A549 treated with Hydrocortisone at 1 μM for 4 hours (cell line): ENCODE measurements at places on chromosomes 12 and 14. TPM values are rescaled to one million over a fixed set of nuclear protein-coding genes. Genes with fewer than 3 reads are reported as not detected.

The AP5M1 gene
- 16.3 to 23.2 TPM (median 20.1 TPM) in 5 replicates for total RNA-seq

The PRPH gene
- total RNA-seq: 0.97 to 1.9 TPM (median 1.6 TPM) in 5 replicates

The NUDT14 gene
- total RNA-seq: 21.0 to 46.0 TPM (median 40.7 TPM) in 5 replicates

The OASL gene
- total RNA-seq: 1.8 to 3.2 TPM (median 2.5 TPM) in 5 replicates

The CCDC177 gene
- 0.02 to 0.06 TPM (median 0.04 TPM) in 4 of 5 replicates, not detected in the other for total RNA-seq

The RFLNA gene
- 0.10 to 0.27 TPM (median 0.18 TPM) in 4 of 5 replicates, not detected in the other for total RNA-seq

The GPD1 gene
- total RNA-seq: 0.13 to 0.38 TPM (median 0.18 TPM) in 5 replicates

The KRT1 gene
- not detected in 5 replicates for total RNA-seq

The SIX4 gene
- 1.1 to 3.1 TPM (median 2.8 TPM) in 5 replicates for total RNA-seq

The IL22 gene
- total RNA-seq: not detected in 5 replicates

The CISTR gene
- not detected in 5 replicates for total RNA-seq

The FOXG1 gene
- 0.13 to 0.22 TPM (median 0.18 TPM) in 5 replicates for total RNA-seq

The KRT78 gene
- total RNA-seq: 0.07 to 0.45 TPM (median 0.25 TPM) in 4 of 5 replicates, not detected in the other

The DPPA3 gene
- total RNA-seq: not detected in 5 replicates

The DTX1 gene
- 0.41 to 0.50 TPM (median 0.45 TPM) in 5 replicates for total RNA-seq

The NXPH4 gene
- total RNA-seq: 4.1 to 6.0 TPM (median 5.1 TPM) in 5 replicates

The CBLN3 gene
- 0.97 to 1.3 TPM (median 1.2 TPM) in 5 replicates for total RNA-seq

The BEGAIN gene
- total RNA-seq: 5.4 to 7.0 TPM (median 5.8 TPM) in 5 replicates

The GRIP1 gene
- 2.6 to 4.2 TPM (median 3.1 TPM) in 5 replicates for total RNA-seq

The VWF gene
- total RNA-seq: 0.07 to 0.31 TPM (median 0.14 TPM) in 5 replicates

The CLIP1 gene
- total RNA-seq: 30.4 to 49.3 TPM (median 34.0 TPM) in 5 replicates

The POTEG gene
- total RNA-seq: not detected in 5 replicates

The OSBPL8 gene
- total RNA-seq: 10.0 to 21.8 TPM (median 18.9 TPM) in 5 replicates

The KRT80 gene
- total RNA-seq: 39.0 to 49.0 TPM (median 41.2 TPM) in 5 replicates

The ANO4 gene
- total RNA-seq: 0.02 to 0.28 TPM (median 0.11 TPM) in 4 of 5 replicates, not detected in the other

The RNU6-7 gene
- total RNA-seq: not detected in 5 replicates

The PTGER2 gene
- total RNA-seq: 2.5 to 4.4 TPM (median 4.2 TPM) in 5 replicates

The PLA2G1B gene
- not detected in 5 replicates for total RNA-seq

The PRICKLE1 gene
- 0.64 to 1.1 TPM (median 0.81 TPM) in 5 replicates for total RNA-seq

The DLK1 gene
- total RNA-seq: 0.10 to 0.31 TPM (median 0.21 TPM) in 5 replicates

The TBX3 gene
- total RNA-seq: 51.1 to 54.3 TPM (median 53.3 TPM) in 5 replicates

The RERGL gene
- total RNA-seq: not detected in 5 replicates
